ENCODE measurements at places on chromosomes 6 and 20.

DNA sequence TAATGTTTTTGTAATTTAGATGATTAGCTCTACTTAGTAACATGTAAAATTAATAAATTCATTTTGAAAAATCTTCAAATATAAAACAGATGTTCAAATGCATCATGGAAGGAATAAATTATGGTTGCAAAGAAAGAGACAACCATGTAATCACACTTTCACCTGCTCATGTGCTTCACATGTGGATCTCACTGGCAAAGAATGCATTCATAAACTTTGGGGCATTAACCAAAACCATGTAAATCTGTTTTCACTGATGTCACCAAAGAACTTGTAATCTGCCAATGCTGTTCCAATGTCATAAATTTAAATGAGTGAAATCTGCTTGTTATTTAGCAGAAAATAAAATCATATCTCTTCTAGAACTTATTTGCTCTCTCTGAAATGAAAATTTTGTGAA is 142.7 kb downstream of the TENT5A start:
- no peak for DNase-seq

GRCh38 chr6:14732844-14733757 is 512.8 kb upstream of the JARID2 start:
- no peak for DNase-seq

- no peak for DNase-seq
These were observed 135.7 kb downstream of the KLHL32 start for GRCh38 chr6:97060254-97060653.

- DNase-seq, result no peak
These were observed 77.0 kb upstream of the MLN start for GRCh38 chr6:33880766-33881165.

- DNase-seq, result no peak
These were observed 37.6 kb upstream of the L3MBTL3 start for GRCh38 chr6:129980821-129981220.

DNA sequence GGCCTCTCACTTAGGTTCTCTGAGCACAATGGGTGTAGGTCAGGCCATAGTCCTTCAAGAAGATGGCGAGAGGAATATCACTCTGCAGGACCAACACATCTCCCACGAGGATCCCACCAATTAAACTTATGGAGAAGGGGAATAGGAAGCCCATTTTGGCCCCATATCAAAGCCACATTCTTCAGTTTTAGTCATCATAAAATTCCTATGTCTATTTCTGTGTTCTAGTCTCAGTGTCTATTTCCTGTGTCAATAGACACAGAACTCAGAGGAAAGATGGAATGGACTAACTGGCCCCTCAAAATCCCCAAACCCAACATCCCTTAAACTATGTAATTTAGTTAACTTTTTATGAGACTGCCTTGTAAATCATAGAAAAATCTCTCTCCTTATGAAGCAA is 216.8 kb downstream of the HACE1 start:
- DNase-seq, result no peak

DNA sequence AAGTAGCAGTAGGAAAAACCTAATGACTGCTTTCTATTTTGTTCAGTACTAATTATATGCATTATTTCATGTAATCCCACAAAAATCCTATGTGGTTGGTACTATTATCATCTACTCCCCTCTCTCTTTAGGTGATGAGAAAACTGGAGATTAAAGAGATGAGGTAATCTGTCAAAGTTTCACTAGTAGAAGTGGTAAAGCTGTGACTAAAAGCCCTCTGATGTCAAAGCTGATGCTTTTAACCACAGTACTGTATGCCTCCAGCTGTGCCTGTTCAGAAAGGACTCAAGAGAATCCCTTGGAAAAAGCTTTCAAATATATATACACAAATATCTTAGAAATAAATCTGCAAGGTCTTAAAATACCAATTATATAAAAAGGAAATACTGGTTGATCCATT is 38.0 kb downstream of the PHIP start:
- DNase-seq, result no peak

- no peak for DNase-seq
These were observed 2.0 kb downstream of the FOXC1 start for GRCh38 chr6:1611572-1612298.

DNA sequence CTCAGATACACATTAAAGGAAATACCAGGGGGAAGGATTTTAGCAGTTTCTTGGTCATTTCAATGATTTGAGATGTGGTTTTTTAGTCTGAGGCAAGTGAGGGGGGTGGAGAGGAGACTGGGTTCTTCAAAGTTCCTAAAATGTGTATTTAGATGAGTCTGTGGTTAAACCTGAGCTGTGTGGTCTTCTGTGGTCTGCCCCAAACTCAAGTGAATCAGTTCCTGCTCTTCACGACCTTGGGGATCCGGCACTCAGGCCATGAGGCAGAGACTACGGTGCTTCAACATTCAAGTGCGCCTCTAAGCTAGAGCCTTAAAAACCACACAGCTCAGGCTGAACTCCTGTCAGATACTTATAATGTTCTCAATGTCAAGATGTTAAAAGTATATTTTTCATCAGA is 406.7 kb downstream of the LMBRD1 start:
- no peak for DNase-seq

- no peak for DNase-seq
These were observed 1.4 kb downstream of the WFDC2 start for GRCh38 chr20:45470937-45471336.

- no peak for DNase-seq
These were observed 30.5 kb downstream of the SPDEF start for GRCh38 chr6:34525431-34526175.

- DNase-seq, result no peak
These were observed 170.0 kb upstream of the AGPAT4 start for GRCh38 chr6:161443848-161444247.

Measured in NCI-H2029 treated with DMSO at 0.1 percent for 48 hours (cell line).